Endodermal cell (in vitro differentiated cells): ENCODE measurements at places on chromosomes 12 and 14.
A peak's percentile ranks its signal among the peaks of the same experiment; 100 is the strongest.

DNA sequence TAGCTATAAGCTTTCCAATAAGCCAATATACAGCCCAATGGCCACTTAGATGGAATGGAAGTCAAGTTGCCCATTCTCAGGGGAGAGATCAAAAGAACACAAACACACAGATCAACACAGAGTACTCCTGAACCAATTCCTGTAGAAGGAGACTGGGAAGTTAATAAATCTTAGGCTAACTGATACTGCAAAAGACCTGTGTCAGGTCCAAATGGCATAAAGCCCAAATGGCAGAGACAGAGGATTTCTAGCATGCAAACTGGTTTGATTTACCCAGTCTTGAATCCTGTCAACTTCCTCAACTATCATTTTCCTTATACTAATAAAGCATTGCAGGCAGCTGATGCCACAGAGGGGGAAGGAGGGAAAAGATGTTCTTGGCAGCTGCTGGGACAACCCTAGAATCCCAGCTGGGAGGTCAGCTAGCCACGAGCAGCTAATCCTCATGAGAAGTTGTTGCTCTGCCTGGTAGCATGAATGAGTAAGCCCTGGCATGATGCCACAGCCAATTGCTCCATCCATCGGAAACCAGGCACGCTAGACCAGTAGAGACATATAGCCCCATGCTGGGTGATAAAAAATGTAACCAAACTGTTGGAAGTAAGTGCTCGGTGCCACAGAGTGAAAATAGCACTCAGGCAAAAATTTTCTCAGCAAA is 26.2 kb downstream of the ANG start:
- no peak for DNase-seq
- H3K4me3 ChIP-seq = no peak overlapping the region
- H3K4me1 ChIP-seq = no peaks in the 10 kb centered on the region
- H3K27ac ChIP-seq = no peak overlapping the region

DNA sequence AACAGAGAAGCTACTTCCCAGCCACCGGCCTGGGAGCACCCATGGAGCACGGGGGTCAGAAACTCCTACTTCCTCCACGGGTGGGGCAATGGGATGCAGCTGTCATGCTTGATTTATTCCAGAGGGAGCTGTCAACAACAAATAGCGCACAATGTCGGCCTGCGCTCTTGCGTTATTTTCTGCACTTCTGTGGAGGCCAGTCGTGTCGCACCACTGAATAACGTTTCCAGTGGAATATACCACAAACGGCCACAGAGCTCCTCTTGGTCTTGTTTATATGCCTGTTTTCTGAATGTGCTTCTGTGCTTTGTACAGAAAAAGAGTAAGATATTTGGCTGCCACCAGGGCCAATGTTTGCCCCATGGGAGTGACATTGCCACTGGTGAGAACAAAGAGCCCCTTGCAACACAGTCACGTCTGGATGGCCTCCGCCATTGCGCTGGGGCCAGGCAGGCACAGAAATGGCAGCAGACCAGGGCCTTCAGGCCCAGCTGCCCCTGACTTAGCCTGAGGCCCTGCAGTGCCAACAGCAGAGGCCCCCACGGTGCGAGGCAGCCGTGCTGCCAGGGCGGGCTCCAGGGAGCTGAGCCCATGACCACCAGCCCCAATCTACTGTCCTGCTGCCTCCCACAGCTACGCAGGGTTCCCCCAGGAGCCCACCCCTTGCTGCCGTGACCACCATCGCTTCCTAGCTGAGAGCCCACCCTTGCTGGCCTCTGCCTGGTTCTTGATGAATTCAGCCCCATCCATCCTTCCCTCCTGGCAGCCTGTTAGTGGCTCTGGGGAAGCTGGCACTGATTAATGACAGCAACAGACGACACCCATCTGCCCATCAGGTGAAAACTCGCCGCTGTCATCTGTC is 28.9 kb upstream of the TMEM179 start:
- H3K4me3 ChIP-seq = no peak overlapping the region
- no peaks in the 10 kb centered on the region for H3K27me3 ChIP-seq
- H3K27ac ChIP-seq = peak overlapping the region; percentile 38
- peaks cover 7% of the 10 kb centered on the region for H3K4me1 ChIP-seq
- no peaks in the 10 kb centered on the region for H3K36me3 ChIP-seq

DNA sequence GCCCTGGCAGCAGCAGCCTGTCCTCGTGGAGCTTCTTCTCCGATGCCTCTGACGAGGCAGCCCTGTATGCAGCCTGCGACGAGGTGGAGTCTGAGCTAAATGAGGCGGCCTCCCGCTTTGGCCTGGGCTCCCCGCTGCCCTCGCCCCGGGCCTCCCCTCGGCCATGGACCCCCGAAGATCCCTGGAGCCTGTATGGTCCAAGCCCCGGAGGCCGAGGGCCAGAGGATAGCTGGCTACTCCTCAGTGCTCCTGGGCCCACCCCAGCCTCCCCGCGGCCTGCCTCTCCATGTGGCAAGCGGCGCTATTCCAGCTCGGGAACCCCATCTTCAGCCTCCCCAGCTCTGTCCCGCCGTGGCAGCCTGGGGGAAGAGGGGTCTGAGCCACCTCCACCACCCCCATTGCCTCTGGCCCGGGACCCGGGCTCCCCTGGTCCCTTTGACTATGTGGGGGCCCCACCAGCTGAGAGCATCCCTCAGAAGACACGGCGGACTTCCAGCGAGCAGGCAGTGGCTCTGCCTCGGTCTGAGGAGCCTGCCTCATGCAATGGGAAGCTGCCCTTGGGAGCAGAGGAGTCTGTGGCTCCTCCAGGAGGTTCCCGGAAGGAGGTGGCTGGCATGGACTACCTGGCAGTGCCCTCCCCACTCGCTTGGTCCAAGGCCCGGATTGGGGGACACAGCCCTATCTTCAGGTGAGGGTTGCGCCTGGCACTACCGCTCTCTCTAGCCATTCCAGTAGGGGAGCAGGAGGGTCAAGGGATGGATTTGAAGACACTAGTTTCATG is 2.1 kb downstream of the NFATC4 start:
- peak; percentile 40 for DNase-seq
- H3K36me3 ChIP-seq = no peaks in the 10 kb centered on the region
- peaks cover 7% of the 10 kb centered on the region for H3K4me1 ChIP-seq
- H3K27ac ChIP-seq = no peak overlapping the region

DNA sequence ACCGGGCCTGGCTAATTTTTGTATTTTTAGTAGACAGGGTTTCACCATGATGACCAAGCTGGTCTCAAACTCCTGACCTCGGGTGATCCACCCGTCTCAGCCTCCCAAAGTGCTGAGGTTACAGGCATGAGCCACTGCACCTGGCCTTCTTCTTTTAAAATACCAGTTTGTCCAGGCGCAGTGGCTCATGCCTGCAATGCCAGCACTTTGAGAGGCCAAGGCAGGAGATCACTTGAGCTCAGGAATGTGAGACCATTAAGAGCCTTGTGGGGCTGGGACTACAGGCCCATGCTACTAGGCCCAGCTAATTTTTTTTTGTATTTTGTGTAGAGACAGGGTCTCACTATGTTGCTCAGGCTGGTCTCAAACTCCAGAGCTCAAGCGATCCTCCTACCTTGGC is 8.1 kb upstream of the PEBP1 start:
- H3K27ac ChIP-seq = no peak overlapping the region
- H3K27me3 ChIP-seq = no peaks in the 10 kb centered on the region
- DNase-seq = no peak
- H3K36me3 ChIP-seq = no peaks in the 10 kb centered on the region
- H3K4me1 ChIP-seq = no peaks in the 10 kb centered on the region

- no peak for DNase-seq
- no peaks in the 10 kb centered on the region for H3K4me1 ChIP-seq
- no peak overlapping the region for H3K4me3 ChIP-seq
- H3K27ac ChIP-seq = no peak overlapping the region
- H3K27me3 ChIP-seq = no peaks in the 10 kb centered on the region
These were observed 14.3 kb downstream of the PGF start for GRCh38 chr14:74940956-74941565.
